ENCODE measurements at places on chromosomes 2 and 18.
A peak's percentile ranks its signal among the peaks of the same experiment; 100 is the strongest.

GRCh38 chr18:41992703-41993102 is 37.7 kb downstream of the PIK3C3 start:
- DNase-seq = no peak

GRCh38 chr2:30631051-30631671 is 176.1 kb downstream of the CAPN13 start:
- DNase-seq = no peak

DNA sequence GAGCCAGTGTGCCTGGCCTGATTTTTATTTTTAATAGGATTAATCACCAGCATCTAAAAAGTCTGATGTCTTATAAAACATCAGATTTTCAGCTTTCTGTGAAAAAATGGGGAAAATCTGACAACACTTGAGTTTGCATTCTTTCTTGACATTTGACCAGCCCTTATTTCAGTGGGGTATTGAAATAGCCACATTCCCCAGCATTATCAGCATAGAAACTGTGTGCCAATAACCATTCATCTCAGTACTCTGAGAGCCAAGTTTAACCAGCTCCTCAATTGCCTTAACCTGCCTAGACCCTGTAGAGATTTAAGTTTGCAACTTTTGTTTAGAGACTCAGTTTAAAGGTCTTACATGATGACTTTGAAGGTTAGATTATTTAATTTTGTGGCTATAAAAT is 155.0 kb downstream of the CERS6 start:
- DNase-seq = no peak

GRCh38 chr2:235493775-235494715 is at the start of gene AGAP1:
TSS of gene AGAP1 (plus strand) at chr2:235494043.
- peak; percentile 85 for DNase-seq

DNA sequence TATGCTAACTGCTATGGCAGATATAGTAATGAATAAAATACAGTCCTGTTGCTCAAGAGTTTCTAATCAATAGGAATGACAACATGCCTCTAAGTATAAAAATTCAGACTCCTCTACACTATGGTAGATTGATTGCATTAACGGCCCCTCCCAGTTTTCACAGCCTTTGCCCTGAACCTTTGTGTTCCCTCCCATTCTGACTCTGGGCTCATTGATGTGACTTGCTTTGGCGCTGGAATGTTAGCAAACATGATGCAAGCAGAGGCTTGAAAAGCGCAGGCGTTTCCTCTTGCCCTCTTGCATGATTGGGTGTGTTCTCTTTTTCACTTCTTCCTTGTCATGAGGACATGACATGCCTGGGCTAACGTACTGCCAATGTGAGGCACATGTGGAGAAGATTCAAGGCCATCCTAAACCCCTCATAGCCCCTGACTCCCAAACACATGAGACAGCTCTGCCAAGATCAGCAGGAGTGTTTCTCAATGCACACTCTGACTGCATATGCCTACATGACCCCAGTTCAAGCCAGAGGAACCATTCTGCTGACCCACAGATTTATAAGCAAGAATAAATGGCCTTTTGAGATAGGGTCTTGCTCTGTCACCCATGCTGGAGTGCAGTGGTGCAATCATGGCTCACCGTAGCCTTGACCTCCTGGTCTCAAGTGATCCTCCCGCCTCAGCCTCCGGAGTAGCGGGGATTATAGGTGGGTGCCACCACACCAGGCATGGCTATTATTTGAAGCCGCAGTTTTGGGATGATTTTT is 49.7 kb upstream of the CD28 start:
- no peak for DNase-seq

DNA sequence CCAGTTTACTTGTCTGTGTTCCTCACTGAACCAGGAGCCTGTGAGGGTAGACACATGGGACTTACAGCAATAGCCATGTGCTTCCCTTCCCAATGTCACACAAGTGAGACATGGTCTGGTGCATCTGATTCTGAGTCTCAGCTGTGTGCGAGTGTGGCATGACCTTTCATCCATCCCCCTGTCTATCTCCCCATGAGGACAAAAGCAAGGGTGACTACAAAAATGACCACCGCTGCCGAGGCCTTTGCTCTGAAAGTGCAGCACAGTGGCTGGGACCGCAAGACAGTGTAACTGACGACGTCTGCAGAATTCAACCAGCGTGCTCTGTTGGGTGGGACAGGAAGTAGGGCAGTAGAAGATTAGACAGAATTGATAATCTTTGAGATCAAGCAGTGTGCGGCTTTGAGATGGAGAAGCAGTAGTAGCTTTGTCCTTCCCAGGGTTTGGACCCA is 50.5 kb downstream of the RAB31 start:
- no peak for DNase-seq

- DNase-seq = no peak
These were observed 56.3 kb downstream of the SRBD1 start for GRCh38 chr2:45554742-45555140.

DNA sequence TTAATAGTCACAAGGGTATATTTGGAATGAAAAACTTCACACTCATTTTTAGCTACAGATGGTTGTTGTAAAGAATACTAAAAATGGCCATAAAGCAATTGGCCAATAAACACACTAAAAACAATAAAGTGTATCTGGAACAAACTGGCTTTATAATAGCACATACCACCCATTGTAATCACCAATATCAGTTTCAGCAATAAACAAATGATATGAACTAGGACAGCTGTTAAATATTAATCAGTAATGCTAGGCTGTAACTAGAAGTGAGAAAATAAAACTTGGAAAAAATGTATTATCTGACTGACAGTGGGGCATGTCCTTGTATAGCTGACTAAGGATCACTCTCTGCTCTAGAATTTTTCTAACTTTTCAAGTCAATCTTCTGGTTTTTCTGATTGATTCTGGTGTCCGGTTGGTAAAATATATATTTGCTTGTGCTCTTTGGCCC is 312.5 kb downstream of the RND3 start:
- DNase-seq = no peak
